ENCODE measurements at places on chromosomes 1 and 21.

GRCh38 chr1:78833491-78833890, 173.0 kb downstream of the ADGRL4 start:
- DNase-seq = no peak

- no peak for DNase-seq
Measured at GRCh38 chr1:76492752-76493430, 374.4 kb upstream of the ST6GALNAC5 start.

DNA sequence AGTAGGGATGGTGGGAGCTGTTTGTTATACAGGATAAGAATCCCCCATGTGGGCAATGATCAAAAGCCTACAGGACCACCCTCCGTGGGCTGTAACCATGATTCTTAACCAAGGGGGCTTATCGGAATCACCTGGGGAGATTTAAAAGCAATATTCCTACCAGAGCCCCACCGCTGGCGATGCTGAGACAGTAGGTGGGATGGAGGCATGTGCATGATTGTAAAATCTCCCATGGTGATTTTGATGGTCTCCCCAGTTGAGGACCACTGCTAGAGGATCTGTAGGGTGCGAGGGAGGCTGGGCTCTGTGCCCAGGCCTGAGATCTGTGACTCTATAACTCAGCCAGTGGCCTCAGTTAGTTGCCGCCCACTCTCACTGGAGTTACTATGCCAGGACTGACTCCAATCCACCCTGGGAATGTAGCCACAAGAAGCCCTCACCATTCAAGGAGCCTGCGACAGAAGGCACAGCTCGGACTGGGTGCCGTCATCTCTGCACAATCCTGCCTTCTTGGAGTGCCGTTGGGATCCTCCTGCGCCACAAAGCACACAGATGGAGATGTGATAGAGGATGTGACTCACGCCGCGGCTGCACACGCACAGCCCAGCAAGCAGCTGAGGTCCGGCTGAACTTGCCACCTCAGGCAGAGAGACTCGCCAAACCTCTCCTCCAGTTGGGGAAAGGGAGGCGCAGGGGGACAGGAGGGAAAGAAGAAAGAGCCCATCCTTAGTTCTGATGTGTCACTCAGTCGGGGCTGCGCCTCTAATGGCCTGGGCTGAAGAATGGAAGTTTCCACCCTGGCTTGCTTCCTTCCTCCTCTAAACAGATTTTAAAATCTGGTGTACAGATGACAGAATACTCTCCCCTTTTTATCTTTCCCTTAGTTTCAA, 26.5 kb downstream of the AKNAD1 start:
- no peak for DNase-seq

DNA sequence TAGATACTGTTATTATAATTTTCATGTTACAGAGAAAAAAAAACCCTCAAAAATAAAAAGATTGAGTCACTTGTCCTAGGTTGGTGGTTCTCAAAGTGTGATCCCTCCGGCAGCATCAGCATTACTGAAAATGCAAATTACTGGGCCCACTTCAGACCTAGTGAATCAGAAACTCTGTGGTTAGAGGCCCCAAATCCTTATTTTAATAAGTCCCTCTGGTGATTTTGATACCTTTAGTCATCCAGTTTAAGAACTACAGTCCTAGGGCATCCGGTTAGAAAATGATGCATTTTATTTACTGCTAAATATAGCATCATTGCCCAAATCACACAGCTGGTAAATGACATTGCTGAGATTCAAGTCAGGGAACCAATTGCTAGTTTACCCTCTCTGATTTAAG, 203.7 kb upstream of the RUNX1 start:
- DNase-seq = no peak

DNA sequence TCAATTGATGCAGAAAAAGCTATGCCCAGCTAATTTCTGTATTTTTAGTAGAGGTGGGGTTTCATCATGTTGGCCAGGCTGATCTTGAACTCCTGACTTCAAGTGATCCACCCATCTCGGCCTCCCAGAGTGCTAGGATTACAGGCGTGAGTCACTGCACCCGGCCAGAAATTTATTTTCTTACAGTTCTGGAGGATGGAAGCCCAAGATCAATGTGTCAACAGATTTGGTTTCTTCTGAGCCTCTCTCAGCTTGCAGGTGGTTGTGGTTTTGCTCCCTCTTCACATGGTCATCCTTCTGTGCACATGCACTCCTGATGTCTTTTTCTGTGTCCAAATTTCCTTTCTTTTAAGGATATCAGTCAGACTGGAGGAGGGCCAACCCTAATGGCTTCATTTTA, 35.6 kb downstream of the SHCBP1L start:
- no peak for DNase-seq

GRCh38 chr1:2046174-2046917, 3.9 kb upstream of the PRKCZ start:
- DNase-seq = no peak

DNA sequence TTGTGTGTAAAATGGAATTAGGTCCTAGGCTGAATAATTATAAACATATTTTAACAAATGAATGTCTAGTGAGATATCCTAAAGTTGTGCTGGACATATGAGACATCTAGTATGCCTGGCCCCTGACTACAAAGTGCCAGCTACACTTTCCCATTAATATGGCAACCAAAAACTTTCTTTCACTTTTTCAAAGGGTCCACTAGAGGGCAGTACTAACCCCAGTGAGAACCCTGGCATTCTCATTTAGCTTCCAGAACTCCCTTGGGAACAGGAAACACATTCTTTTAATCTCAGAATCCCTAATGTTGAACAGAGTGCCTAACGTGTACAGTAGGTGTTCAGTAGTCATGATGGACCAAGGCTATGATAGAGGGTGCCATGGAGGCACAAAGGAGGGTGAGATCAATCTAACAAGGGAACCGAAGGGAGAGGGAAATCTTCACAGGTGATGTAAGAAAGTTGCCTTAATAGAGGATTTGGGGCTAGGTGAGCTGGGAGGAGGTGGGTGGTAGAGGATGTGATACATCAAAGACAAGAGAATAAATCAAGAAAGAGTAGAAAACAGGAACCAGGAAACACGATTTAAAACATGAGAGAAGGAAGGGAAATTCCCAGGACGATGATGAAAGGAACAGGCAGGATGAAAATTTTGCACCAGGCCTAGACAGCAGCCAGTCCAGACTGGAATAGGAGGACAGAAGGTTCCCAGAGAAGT, 41.6 kb downstream of the NSL1 start:
- DNase-seq = no peak

- DNase-seq = no peak
Measured at GRCh38 chr1:35748326-35748725, 21.5 kb downstream of the CLSPN start.

DNA sequence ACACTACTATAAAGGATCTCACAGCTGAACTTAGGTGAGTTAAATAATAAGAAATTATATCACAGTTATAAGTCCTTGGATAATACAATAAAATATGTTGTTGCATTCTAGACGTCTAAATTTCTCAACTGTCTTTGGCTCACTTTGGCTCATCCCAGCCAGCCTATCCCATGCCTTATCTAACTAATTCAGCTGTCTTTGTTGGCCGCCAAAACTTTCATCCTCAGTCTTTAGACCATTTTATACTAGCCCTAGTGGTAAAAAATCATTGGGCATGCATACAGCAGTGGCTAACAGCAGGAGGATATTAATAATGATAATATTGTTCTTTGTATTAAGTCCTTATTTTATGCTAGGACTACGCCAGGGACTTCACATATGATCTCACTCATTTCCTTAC, 59.3 kb downstream of the CCDC18 start:
- DNase-seq = no peak

DNA sequence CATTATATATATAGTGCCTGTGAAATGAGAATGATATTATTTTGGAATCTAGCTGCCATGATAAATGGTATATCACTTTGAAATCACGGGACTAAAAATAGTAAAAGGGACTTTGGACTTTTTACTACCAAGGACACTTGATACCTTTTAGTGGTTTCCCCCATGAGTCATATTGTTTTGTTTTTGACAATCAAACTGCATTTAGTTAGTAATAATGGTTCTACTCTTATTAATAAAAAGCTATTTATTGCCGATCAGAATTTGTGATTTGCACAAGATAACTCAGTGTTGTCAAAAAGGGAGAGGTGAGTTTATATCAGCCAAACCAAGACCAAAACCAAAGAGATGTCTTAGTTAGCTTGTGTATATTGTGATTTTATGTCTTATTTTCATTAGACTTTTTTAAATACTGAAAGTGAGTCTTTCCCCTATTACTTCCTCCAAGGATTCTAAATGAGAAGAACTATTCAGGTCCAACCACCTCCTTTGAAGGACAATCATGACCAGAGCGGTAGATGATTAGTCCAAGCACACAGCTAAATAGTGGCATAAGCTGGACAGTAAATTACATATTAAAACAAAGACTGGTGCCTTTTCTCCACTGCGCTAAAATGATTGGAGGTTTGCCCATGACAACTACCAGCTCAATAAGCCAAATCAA, 281.7 kb upstream of the ESRRG start:
- DNase-seq = no peak

- no peak for DNase-seq
Measured at GRCh38 chr1:155904261-155904660, 6.9 kb downstream of the RIT1 start.

GRCh38 chr21:41859297-41859980, 19.7 kb downstream of the PRDM15 start:
- no peak for DNase-seq

DNA sequence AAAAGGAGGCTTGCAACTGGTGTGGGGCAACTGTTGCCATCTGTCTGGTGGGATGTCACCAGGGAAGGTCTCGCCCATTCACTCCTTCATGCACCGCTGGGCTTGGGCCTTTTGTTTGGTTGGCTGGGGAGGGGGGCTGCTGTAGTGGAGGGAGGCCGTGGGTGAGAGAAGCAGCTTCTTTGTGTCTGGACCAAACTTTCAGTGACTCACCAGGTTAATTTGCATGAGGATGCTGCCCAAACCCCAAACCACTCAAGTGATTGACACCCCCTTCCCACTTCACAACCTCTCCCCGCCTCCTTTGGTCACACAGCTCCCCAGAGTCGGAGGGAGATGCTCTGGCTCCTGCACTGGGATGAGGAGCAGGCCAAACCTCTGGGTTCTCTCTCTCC, 19.7 kb downstream of the BTG2 start:
- DNase-seq = no peak

Data from stimulated activated CD8-positive, alpha-beta memory T cell treated with anti-CD3 and anti-CD28 coated beads, Interleukin-2, amount 100 ng/mL, for 1 hour (primary cell).